ENCODE measurements at places on chromosomes 13 and 19.
A peak's percentile ranks its signal among the peaks of the same experiment; 100 is the strongest.

GRCh38 chr13:21234526-21234925, 58.1 kb downstream of the MRPL57 start:
- no peak for DNase-seq

DNA sequence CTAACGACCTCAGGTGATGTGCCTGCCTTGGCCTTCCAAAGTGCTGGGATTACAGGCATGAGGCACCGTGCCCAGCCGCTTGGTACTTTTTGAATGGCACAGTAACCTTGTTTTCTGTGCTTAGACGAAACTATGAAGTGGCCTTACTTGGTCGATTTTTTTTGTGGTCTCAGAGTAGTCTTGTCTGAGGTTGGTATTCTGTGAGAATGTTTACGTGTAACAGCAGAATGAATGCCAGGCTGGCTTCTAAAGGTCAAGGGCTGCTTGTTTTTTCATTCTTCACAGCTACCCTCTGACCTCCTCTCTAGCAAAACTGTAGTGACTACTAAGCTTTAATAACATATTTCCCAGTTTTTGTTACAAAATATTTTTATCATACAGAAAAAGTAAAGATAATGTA, 313.3 kb downstream of the GPC6 start:
- DNase-seq: no peak

- DNase-seq: no peak
Measured at GRCh38 chr19:55302318-55302703, 18.5 kb downstream of the BRSK1 start.

- no peak for DNase-seq
Measured at GRCh38 chr19:18386543-18387271, 749 bp downstream of the GDF15 start.

GRCh38 chr19:48571378-48572162, 19.6 kb downstream of the SULT2B1 start:
- DNase-seq: no peak

DNA sequence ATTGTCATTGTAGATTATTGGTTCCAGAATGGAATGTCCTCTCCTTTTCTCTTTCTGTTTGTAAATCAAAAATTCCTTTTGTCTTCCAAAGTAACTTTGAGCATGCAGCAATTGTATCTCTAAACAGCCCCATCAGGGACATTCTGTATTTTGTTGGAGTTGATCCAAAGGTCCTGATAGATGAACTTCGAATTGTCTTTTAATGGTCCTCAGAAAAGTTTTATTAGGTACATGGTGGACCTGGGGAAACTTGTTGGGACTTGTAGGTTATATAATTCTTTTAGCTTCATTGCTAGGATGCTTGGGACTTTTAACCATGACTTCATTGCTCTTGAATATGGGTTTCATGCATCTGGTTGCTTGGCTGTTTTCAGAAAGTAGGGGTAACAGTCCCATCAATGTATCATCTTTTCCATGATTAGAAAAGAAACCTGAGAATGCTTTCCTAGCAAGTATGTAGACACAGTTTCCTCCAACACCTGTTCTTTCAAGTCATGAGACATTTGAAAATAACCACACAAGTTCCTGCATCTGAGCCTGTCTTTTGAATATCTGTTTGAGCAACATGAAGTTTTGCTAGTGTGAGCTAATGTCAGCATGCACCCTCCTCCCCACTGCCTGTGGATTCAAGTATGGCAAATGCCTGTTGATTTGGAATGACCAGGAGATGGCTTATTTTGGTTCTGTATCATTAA, 413.1 kb downstream of the KCNRG start:
- DNase-seq: no peak

DNA sequence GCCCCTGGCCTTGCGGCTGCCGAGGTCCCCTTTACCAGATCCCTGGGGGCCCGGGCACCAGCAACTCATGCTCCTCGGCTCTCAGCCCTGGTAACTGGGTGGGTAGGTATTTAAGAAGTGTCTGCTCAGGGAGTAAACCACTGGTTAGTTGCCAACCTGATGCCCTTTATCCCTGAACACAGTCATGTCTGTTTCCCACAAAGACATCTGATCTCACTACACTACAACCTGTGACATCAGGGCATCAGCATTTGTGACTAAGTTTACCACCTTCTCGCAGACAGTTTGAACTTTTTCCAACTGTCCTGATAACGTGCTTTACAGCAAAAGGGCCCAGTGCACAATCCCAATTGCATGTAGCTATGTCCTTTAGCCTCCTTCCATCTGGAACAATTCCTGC, 22.0 kb downstream of the GGACT start:
- DNase-seq: no peak

DNA sequence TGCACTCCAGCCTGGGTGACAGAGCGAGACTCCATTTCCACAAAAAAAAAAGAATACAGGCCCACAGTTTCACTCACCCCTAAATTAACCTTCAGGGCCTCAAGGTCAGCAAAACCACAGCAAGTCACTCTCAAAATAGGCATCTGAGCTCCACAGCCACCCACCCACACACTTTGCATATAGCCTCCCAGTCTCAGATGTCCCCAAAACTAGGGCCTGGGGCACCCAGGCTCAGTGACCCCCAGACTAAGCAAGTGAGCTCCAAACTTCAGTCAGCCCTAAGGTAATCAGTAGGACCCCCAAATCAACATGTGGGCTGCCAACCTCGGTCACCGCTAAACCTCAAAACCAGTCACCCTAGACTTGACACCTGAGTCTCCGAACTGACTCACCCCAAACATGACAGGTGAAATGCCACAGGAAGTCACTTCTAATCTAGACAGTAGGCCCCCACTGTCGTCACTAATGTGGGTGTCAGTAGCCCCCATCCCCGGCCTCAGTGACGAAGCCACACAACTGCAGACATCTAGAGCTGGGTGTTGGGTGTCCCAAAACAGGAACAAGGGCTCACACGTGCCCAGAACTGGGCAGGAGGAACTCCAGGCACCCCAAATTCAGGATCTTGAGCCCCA, 13.9 kb downstream of the RABAC1 start:
- peak; percentile 96 for DNase-seq

DNA sequence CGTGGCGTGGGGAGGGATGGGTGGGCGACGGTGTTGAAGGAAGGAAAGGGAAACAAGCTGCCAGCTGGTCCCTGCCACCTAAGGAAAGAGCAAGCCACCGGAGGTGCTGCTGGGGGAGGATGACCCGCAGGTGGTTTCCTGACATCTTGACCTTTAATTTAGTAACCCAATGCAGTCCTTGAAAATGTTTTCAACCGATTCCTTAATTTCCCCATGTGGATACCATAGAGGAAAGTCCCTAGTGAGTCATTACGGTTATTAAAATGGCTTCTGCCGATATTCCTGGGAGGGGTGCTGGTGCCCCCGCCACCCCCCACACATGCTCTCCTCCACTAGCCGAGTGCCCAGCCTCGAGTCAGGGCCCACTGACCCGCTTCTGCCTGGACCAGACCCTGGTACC, 6.3 kb upstream of the ANKRD10 start:
- no peak for DNase-seq

DNA sequence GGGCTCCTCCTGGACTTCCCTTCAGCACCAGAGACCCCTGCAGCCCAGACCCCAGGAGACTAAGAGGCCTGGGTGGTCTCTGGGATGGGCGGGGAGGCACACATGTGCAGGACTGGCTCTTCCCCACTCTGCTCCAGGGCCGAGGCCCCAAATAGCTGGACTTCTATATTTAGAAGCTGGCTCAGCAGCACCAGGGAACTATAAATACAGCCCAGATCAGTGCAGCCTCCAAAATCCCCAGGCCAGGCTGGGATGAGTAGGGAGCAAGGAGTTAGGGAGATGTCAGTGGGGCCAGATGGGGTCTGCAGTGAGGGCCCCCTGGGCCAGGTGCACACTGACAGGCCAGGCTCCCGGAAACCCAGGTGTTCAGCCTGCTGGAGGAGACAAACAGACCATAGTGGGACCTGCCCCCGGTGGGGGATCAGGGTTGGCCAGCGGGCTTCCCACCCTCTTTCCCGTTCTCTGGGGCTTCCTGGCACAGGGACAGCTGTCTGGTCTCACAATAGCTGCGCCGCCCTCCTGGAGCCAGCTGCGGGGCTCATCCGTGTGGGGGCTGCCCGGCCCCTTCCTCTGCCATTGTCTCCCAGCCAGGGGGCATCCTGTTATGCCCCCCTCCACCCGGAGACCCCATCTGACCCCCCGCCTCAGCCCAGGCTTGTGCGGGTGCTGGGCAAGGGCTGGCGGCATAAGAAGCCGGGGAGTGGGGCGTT, 5.5 kb upstream of the ADGRE5 start:
- DNase-seq: no peak

DNA sequence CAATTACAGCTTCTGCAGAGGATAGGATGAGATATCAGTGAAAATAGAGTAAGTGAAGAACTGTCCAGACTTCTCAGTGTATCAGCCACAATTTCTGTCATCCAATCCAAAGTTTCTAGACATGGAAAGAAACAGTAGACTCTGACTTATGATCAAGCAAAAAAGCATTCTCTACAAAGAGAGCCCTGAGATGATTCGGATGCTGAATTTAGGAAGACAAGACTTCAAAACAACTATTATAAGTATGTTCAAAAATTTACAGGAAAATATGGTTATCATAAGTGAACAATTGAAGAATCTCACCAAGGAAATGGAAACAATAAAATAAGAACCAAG, 238.2 kb upstream of the IRS2 start:
- DNase-seq: no peak

GRCh38 chr19:38527466-38528136, 90.2 kb downstream of the MAP4K1 start:
- peak; percentile 14 for DNase-seq

DNA sequence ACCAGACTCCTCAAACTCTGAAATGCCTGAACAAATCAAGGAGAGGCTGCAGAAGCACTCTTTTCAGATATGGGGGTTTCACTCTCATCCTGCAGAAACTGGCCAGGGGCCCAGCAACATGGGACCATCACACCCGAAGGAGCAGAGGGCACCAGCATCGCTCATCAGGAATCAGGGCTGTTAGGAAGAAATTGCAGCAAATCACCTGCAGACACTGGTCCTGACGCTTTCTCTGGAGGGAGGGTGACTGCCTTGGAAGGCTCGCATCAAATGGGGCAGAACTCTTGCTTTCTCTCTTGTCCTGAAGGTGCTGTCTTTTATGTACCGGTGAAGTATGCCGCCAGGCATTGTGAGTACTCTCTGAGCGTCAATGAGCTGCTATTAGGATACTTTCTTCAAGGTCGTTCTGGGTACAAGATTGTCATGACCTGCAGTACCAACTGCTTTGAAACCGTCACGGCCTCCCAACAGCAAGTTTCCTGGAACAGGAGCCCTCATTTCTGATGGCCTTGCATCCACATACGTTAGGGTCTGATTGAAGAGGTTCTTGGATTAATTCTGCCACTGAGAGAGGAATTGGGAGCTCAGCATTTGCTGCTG, 155.7 kb upstream of the SOX1 start:
- DNase-seq: no peak

- DNase-seq: peak; percentile 11
Measured at GRCh38 chr13:99969919-99970650, 1.5 kb downstream of the ZIC5 start.

GRCh38 chr13:72403396-72404010, 323.9 kb downstream of the MZT1 start:
- no peak for DNase-seq

GRCh38 chr13:28001837-28002473, 13.5 kb upstream of the URAD start:
- DNase-seq: no peak
